ENCODE measurements at places on chromosomes 6 and 20.

DNA sequence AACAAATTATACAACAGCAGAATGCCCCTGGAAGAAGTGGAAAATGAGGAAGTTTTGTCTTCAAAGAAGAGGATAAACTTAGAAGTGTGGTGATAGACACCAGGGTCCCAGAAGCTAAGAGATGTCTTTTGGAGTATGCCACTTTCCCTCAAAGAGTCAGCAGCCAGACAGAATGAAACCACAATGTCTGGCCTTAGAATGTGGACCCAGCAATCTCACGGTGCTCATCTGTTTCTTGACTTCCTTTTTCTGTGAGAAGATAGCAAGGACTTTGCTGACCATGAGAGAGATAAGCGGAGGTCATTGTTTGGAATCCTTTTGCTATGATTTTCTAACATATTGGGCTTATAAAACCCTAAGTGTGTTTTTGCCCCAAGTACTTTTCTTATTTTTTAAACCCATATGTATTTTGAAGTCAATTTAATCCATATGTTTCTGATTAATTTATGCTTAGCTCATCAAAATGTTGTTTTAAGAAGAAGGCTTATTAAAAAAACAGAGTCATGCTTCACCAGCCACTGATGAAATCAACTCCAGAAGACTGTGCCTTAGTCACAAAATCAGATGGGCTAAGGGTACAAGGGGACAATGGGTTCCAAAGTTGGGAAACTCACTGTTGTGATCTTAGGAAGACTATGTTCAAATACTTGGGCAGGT is 451.2 kb upstream of the JAG1 start:
- no peak for DNase-seq

DNA sequence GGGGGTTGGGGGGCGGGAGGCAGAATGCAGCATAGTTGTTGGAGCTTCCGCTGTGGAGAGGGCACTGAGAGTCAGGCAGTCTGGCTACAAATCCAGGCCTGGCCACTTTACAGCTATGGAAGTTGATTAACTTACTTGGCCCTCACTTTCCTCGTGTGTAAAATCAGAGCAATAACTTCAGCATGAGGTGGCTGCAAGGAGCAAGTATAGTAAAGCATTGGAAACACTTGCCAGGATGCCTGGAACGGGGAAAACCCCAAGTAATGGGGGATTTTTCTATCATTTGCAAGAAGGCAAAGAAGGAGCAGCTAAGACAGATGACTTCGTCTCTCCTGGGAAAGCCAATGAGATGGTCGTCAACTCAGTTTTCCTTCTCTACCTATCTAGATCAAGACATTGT is 35.8 kb downstream of the AGPAT4 start:
- DNase-seq: no peak

DNA sequence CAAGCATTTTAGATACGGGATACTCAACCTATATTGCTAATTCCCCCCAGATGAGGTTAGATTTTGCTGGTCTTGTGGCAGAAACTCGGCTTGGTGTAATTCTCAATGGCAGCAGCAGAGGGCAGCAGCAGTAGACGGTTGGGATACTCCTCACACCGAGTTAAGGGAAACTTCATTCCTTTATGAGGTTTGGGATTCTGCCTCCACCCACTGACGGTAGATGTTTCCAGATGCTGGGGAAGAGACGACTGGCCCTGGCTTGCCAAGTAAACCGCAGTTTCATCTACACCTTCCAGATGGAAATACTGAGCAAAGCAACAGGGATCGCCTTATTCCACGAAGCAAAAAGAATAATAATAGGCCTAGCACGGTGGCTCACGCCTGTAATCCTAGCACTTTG is 8.2 kb upstream of the TBC1D7 start:
- DNase-seq: peak; percentile 21

DNA sequence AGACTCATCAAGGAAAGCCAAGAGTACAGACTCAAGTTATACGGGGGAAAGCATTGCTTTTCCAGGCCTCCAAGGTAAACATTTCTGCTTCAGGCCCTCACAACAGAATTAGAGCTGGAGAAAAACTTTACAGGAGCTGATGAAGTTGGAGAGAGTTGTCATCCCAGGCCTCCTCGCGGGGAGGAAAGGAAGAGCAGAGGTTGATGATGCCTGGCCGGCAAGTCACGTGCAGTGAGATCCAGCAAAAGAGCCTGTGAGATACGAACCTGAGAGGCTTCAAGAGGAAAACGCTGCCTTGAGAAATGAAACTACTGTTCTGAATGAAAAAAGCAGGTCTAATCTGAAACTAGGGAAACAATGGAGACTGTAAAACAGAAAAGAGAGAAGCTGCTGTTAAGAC is 122.9 kb downstream of the FAM120B start:
- no peak for DNase-seq

- no peak for DNase-seq
These were observed 1.3 kb downstream of the RNF146 start for GRCh38 chr6:127267646-127268625.

DNA sequence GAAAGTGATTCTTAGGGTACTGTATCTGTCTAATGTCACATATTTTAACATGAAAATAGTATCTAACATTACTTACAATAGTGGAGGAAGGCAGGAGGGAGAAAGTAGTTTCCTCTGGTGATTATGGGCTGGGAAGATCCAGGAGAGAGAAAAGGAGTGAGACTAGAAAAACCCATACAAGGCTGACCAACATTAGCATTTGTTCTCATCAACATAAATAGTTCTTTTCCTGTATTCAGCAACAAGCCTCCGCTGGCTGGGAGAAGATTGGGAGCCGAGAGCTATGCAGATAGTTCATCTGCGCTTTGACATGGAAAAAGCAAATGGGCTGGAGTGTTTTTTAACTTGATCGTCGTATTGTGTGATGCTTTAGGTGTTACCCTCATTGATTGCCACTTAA is 239.4 kb downstream of the PHACTR1 start:
- DNase-seq: no peak

- no peak for DNase-seq
These were observed 789.8 kb upstream of the MAP3K7 start for GRCh38 chr6:91376686-91377085.

- no peak for DNase-seq
These were observed 43.5 kb downstream of the NOL4L start for GRCh38 chr20:32541323-32542258.

DNA sequence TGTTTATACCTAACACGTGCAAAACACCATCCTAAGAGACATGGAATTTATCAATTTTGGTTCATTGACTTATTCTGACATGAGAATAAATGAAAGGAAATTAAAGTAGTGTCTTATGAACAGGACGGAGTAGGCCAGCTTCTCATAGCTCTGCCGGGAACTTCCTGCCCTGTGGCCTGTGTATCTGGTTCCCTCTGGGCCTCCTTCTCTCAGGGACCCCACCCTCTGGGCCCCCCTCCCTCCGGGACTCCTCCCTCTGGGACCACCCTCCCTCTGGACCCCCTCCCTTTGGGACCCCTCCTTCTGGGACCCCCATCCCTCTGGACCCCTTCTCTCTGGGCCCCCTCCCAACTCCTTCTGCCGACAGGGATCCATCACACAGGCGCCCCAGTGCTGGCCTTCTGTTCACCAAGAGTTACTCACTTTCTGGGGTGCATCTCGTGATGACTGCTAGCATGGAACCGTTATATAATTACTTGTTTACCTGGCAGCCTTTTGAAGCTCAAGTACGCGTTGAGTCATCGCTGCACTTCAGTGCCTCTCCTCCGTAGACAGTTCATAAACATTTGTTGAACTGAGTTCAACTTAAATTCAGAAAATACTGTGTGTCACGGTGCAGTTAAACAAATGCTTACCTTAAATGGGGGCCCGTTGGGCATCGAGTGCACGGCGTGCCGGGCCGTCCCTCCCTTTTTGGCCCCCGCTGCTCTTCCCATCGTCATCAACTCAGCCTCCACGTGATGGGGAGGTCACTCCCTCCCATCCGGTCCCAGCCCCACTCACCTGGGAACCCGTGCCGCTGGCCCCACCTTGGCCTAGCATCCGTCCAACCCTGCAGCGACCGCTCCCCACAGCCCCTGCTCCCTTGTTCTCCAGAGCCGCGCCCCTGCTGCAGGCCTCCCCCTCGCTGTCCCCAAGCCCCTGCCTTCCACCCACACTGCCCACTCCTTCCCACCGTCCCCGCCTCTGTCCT is 8.1 kb downstream of the CCR6 start:
- DNase-seq: no peak

DNA sequence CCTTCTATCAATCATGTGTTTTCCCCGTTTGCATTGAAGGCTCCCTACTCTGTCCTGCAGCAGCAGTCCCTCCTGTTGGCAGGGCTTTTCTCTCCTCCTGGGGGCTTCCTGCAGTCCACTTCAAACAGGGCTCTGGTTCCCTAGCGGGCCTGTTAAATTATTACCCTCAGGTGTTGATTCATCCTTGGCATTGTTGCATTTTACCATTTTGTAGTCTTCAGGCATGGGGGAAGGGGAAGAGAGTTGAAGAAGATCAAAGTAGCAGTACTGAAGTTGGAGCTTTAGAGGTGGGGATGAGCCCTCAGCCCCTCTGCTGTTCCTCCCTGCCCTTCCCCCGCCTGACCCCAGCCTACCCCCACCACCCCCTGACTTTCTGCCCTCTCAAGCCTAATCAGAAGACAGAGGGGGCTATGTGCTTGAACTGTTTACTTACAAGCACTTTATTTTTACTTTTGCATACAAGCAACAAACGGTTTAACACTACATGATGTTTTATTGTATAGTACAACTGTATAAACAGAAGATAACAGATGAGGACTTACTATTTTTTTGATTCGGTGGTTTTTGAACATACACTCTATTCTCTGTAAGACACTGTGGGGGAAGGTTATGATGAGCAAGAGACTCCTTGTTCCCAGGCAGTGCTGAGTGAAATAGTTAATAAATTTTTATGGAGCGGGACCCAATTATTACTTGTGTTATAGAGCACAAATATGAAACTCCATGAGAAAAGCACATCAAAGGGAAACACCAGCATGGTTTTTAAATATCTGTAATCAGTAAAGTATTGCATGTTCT is 169.7 kb downstream of the EYA4 start:
- no peak for DNase-seq

DNA sequence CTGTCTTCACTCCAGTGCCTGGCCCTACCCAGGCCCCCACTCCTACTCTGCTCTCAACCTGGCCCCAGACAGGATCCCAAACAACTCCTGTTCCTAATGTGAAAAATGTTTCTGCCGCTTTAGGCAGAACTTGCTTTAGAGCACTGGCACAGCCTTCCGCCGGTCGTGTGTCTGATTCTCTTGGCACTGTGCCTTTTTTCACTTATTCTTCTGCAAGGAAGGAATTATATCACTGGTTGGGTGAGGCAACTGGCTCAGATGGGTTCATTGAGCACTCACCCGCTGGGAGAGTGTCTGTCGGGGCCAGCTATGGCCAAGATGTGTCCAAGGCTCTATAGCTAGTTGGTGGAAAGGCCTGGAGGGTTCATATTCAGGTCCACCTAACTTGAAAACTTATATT is 33.6 kb upstream of the HLA-A start:
- DNase-seq: no peak

- DNase-seq: no peak
These were observed 86.5 kb upstream of the MYL9 start for GRCh38 chr20:36454698-36455427.

DNA sequence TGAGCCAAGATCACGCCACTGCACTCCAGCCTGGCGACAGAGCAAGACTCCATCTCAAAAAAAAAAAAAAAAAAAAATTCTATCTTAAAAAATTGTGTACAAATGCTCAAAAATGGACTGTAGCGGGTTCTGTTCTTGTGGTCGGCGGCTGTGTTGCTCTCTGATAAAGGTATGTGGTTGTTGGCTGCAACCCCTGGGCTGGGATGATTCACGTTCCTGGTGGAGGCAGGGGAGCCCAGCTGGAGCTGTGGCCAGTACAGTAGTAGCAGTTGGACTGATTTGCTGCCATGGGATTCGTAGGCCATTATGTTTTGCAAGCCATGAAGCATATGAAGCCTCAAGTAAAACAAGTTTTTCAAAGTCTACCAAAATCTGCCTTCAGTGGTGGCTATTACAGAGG is 22.3 kb downstream of the MDN1 start:
- no peak for DNase-seq

DNA sequence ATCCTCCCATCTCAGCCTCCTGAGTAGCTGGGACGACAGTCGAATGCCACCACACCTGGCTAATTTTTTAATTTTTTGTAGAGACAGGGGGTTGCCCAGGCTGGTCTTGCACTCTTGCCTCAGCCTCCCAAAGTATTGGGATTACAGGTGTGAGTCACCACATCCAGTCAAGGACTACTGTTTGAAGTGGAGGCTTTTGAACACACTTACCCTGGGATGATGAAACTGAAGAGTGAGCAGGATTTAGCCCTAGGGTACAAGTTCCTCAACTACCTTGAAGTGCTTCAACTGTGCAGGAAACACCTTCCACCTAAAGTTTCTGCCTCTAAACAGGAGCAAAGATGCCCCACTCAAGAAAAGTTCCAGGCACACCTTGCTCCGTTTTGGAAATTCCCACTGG is 15.7 kb upstream of the PARD6B start:
- no peak for DNase-seq

GRCh38 chr6:77368660-77369313 is 94.5 kb downstream of the HTR1B start:
- no peak for DNase-seq

- no peak for DNase-seq
These were observed 21.7 kb downstream of the BMP7 start for GRCh38 chr20:57244627-57245214.

- DNase-seq: no peak
These were observed 139.5 kb downstream of the ALDH8A1 start for GRCh38 chr6:134810402-134810801.

GRCh38 chr20:32965581-32966373 is 38.5 kb downstream of the SUN5 start:
- DNase-seq: no peak

- no peak for DNase-seq
These were observed 126.4 kb downstream of the CEP57L1 start for GRCh38 chr6:109221543-109222195.

GRCh38 chr20:31569163-31570020 is 35.7 kb upstream of the ID1 start:
- DNase-seq: peak; percentile 40

DNA sequence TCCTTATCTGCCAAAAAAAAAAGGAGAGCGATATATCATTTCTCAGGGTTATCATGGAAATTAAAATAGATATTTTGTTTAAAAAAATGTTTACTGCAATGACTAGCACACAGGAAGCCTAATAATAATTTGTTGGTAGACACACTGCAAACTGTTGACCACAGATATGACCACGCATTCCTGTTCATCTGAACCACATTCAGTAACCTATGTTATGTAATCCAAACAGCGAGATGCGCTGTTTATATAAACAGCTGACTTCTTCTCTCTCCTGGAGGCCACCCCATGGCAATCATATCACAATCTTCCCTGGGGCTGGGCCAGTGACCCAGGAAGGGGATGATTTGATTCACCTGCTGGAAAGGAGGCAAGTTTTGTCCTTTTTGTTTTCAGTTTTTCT is 129.3 kb upstream of the UST start:
- no peak for DNase-seq

GRCh38 chr6:24574809-24575208 is 71.2 kb downstream of the KIAA0319 start:
- no peak for DNase-seq

GRCh38 chr20:41255655-41256054 is 61.9 kb downstream of the ZHX3 start:
- DNase-seq: no peak

GRCh38 chr6:292506-293192 is 362 bp downstream of the DUSP22 start:
- DNase-seq: peak; percentile 79

GRCh38 chr20:37366743-37367142 is 20.8 kb downstream of the SRC start:
- no peak for DNase-seq

- DNase-seq: no peak
These were observed 201.8 kb downstream of the ARID1B start for GRCh38 chr6:156978948-156979347.

- no peak for DNase-seq
These were observed 188.5 kb downstream of the CDH4 start for GRCh38 chr20:61440548-61441055.

- no peak for DNase-seq
These were observed 555.4 kb upstream of the AGPAT4 start for GRCh38 chr6:161829291-161829729.

Data from stimulated activated CD8-positive, alpha-beta memory T cell treated with anti-CD3 and anti-CD28 coated beads, Interleukin-4, amount 100 ng/mL, for 4 hours (primary cell).